ENCODE measurements at places on chromosomes 5 and 9.

DNA sequence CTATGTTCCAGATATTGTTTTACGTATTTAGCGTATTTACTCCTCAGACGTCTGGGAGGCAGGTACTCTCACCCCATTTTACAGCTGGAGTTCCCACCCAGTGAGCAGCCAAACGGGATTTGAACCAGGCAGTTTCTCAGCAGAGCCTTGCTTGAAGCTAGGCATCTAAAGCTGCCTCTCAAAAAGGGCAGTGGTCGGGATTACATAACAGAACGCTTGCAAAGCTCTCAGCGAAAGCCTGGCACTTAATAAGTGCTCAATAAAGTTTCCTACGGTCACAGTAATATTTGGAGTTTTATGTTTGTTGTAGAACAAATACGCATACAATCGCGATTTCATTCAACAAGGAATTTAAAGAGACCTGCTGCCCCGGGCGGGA, 286 bp upstream of the BSPRY start:
- DNase-seq, result no peak

GRCh38 chr5:133370904-133371303, 241.4 kb downstream of the FSTL4 start:
- no peak for DNase-seq

DNA sequence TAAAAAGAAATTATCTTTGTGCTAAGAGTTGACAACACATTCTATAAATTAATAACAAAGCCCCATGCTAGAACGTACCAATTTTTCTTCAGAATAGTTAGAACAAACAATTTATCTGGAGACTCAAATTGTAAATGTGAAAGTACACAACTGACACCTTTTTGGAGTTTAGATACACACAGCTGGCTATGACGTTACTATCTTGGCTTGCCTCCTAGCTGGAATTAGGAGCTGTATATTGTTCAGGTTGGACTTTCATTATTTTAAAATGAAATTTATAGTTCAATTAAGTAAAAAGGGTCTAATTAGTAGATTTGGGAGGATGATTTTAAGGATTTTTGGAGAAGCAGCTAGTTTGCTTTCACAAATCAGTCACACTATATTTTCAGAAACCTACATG, 393.9 kb upstream of the RIOK2 start:
- no peak for DNase-seq

GRCh38 chr9:38319496-38320173, 72.9 kb upstream of the ALDH1B1 start:
- no peak for DNase-seq

DNA sequence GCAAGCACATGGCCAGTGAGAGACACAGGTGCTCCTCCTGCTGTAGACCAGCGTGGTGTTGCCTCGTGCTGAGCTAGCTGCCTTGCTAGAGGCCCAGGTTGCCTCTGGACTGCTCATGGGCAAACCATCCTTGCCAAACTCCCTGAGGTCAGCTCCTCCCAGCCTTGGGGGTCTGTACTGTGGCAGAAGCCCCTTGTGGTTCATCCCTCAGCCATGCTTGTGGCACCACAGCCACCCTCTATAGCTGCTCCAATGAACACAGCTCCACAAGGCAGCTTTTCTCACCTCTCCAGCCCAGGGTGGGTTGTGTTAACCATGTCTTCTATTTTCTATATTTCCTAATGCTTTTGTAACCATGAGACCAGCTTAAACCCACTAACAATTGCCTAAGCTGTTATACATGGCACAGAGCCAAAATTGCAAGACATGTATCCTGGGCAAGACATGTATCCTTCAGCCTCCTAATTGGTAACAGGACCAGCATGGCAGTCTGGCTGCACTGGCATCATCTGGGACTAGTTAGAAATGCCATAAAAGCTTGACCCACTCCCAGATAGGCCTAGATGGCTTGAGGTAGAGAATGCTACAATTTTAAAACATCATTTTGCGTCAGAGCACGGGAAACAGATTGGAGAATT, 183.1 kb upstream of the S1PR3 start:
- no peak for DNase-seq

GRCh38 chr5:12793373-12793772, 889.1 kb upstream of the CTNND2 start:
- DNase-seq, result no peak

- DNase-seq, result no peak
These were observed 144.8 kb downstream of the GADD45G start for GRCh38 chr9:89749500-89750116.

DNA sequence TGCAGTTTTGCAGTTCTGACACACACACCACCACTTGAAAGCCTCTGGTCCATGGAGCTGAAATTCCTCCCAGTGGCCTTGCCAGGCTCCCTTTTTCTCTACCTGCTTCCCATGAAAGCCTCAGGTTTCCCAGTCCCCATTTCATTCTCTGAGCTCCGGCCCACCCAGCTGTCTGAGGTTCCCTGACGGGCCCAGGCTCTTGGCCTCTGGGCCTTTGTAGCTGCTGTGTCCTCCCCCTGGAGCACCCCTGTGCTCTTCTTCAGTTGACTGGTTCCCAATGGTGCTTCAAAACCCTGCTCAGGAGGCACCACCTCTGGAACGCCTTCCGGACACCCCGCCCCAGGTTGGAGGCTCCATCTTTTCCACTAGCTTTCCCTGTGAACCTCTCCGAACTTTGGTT, 155.9 kb upstream of the SHB start:
- DNase-seq, result no peak

GRCh38 chr5:59763541-59763940, 130.0 kb downstream of the PDE4D start:
- no peak for DNase-seq

- DNase-seq, result no peak
These were observed 31.5 kb upstream of the NKD2 start for GRCh38 chr5:976849-977751.

- no peak for DNase-seq
These were observed 379.5 kb downstream of the CDH18 start for GRCh38 chr5:19608444-19609002.

DNA sequence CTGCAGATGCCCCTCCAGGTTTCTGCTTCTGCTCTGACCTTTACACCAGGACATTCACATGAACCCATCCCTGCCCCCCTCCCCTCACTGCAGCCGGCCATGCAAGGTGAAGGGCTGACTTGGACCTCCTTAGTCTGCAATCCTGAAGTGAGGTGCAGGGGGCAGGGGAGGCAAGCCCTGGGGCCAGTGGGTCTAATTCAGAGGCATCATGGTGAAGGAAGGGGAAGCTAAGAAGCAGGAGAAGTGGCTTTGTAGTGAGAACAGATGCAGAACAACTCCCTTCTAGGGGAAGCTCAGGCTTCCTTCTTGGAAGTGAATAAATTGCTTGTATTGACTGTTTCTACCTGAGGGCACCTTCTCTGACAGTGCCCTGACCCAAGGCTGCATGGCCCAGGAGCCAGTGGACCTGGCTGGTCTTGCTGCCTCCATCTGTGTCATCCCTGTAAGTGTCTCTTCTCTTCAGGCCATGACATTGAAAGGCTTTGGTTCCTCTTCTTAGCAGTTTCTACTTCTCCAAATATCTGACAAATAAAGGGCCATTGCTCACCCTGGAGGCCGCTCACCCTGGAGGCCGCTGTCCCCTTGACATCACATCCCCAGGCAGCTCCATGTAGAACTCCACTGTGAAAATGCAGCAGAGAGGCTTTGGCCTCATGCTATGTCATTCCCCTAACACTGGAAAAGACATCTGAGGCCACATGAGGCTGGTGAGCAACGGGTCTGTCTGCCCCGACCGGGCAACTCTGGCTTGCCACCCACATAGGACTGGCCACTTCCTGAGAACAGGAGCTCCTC, 55.3 kb downstream of the GADD45G start:
- DNase-seq, result no peak

DNA sequence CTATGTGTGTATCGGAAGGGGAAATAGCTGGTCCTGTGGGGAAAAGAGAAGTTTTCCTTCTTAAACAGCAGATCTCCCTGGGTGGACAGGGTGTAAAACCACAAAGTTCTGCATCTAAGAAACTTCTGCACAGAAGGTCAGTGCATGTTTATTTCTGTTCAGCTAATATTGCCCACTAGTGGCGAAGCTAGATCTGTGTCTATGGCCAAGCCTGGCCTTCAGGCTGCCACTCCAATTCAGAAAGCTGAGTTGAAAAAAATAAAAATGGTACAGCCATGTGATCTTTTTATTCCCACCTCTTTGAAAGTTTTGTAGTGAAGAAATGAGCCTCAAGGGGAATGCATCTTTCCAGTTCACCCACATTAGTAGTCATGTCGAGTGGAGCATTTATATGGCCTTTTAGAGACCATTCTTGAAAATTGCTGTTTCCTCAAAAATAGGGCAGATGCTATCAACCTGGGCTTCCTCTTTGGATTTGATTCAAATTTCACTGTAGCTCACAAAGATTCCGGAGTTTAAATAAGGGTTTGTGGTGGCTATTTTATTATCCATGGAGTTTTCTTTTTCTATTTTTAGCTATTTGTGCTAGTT, 488.0 kb downstream of the PRELID2 start:
- no peak for DNase-seq

DNA sequence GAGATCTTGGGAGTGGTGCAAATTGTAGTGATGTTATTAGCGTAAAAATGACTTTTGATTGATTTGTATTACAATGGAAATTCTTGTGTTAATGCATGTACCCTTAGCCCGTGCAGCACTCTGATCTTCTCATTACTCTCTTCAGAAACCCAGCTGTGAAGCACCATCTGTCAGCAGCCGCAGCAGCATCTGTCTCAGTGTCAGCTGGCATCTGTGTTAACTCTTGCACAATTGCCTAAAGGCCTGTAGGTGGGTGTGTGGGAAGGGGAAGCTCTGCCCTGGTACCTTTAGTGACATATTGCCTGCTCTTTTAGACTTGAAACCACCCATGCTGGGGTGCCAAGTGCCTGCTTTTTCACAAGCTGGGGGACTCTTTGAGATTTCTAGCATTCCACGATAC, 101.3 kb downstream of the FBXL7 start:
- DNase-seq, result no peak

DNA sequence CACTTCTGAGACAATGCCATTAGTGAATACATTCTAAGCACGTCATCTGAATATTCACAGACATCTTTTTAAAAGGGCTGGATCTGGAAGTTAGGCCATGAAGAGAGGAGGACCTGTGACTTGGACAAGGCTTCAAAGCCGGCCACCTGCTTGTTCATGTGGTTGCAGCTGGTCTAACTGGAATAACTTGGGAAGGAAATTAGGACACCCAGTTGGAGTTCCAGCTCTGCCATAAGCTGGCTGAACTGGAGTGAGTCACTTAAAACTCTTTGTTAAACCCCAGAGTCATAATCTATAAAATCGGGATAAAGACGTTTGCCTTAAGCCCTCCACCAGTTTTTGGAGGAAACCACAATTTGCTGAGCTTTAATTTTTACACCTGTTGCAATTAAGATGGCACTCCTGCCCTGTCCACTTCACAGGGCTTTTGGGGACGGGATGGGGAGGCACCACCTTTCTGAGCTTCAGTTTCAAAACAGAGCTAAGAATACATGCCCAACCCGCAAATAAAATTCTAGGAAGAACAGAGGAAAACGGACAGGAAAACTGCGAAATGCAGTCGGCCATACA, 536 bp upstream of the STX17 start:
- no peak for DNase-seq

GRCh38 chr5:56055859-56056258, 61.1 kb upstream of the IL6ST start:
- DNase-seq, result no peak

DNA sequence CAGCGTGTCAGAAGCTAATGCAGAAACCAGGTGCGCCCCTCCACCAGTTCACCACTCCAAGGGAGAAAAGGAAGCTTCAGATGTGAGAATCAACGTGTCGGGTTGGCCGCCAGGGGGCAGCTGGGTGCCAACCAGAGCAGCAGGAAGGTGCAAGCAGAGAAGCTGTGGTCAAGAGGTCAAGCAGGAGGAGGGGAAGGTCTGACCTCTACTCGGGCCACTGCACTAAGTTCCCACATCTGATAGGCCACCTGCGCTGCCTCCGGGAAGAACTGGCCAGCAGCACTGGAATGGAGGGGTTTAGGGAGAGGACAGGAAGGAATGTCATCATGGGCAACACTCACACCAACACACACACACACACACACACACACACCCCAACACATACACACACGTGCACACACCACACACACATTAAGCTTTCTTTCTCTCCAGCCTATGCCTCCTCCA, 31.4 kb downstream of the ANXA6 start:
- DNase-seq, result peak; percentile 60

- no peak for DNase-seq
These were observed 686.7 kb downstream of the CDH18 start for GRCh38 chr5:19301271-19301670.

GRCh38 chr5:148855249-148856008, 29.0 kb downstream of the ADRB2 start:
- DNase-seq, result no peak

DNA sequence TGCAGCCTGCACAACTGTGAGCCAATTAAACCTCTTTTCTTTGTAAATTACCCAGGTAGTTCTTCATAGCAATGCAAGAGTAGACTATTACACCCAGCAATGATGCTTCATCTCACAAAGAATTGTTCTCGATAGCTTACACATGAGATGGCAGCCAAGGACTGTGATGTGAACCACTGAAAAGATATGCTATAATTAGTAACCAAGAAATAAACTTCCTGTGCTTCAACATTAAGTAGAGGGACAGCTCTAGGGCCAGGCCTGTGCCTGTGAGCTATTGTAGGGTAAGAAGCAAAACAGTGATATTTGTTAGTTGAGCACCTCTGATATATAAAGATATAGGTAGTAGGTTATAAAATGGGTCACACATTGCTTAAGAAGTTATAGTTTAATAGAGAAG, 41.8 kb upstream of the DPYSL3 start:
- no peak for DNase-seq

DNA sequence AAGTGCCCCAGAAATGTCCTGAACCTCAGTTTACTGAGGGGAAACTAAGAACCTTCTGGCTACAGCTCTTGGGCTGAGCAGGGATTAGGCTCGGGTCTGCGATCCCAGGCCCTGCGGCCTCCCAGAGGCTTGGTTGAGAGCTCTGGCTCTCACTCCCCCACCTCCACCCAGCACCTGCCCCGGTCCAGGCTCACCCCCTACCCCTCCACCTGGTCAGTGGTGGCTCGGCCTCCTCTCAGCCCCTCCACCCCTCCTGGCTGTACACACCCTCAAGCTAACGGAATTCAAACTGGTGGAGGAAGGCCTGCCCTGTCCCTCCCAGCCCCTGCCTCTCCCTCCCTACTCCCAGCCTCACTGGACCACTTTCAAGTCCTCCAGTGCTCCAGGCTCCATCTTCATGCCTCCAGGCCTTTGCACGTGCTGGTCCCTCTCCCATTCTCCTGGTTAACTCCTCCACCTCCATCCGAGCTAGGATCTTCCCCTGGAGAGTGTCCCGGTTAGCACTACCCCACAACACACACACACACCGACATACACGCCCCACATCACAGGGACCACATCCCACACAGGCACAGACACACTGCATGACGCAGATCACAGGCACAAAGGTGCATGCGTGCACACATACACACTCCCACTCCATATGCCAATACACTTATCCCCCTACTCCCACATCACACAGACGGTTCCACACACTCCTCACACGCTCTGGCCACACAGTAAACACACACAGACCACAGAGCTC, 130.9 kb downstream of the C9orf50 start:
- DNase-seq, result peak; percentile 64

DNA sequence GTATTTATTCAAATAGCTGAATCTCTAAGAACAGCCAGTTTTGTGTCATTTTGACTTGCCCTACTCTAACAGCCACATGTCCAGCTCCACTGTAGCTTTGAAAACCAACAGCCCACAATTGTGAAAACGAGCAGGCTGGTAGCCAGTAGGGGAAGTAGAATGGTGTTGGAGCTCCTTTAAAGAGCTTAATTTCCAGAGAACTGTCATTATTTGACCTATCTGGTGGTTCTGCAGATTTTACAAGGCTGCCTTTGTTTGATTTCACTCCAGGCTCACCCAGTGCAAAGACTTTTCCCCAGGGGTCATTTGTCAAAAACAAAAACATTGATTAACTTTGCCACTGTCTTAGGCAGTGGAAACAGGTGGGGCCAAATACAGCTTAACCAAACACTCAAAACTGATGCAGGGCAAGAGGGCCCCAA, 3.2 kb upstream of the PJA2 start:
- DNase-seq, result no peak

Data from activated CD4-positive, alpha-beta T cell treated with anti-CD3 and anti-CD28 coated beads, Interleukin-2, amount 50 U/mL, for 4 hours (primary cell).